ENCODE measurements at places on chromosomes 5 and 9. TPM values are rescaled to one million over a fixed set of nuclear protein-coding genes. Genes with fewer than 3 reads are reported as not detected.

Gene CARTPT
- not detected for polyA plus RNA-seq

Gene IFNA2
- not detected for polyA plus RNA-seq

Gene KCNT1
- polyA plus RNA-seq = 0.20 TPM

Gene PRR7
- 27.1 TPM for polyA plus RNA-seq

Gene PTTG1
- 69.8 TPM for polyA plus RNA-seq

Gene IFNB1
- polyA plus RNA-seq = not detected

Gene HBEGF
- 5.1 TPM for polyA plus RNA-seq

Gene GDNF
- not detected for polyA plus RNA-seq

Gene ATP10B
- not detected for polyA plus RNA-seq

Gene SPATA31E1
- polyA plus RNA-seq = not detected

Gene UGT3A2
- polyA plus RNA-seq = 2.6 TPM

Gene PFN3
- not detected for polyA plus RNA-seq

Gene WDR38
- not detected for polyA plus RNA-seq

Gene BSPRY
- polyA plus RNA-seq = 2.1 TPM

Gene CNTNAP3
- polyA plus RNA-seq = 1.1 TPM

Gene AOPEP
- polyA plus RNA-seq = 55.9 TPM

Gene PLAC8L1
- polyA plus RNA-seq = 1.1 TPM

Gene ECPAS
- 29.4 TPM for polyA plus RNA-seq

Gene LCN9
- not detected for polyA plus RNA-seq

Gene PLCXD3
- polyA plus RNA-seq = 7.9 TPM

Gene MAP1B
- polyA plus RNA-seq = 95.6 TPM

Gene ANKS6
- 33.5 TPM for polyA plus RNA-seq

Gene TERT
- not detected for polyA plus RNA-seq

Gene PCDHB16
- polyA plus RNA-seq = 1.6 TPM

Gene GLDC
- polyA plus RNA-seq = 1.5 TPM

Gene CCDC192
- 0.92 TPM for polyA plus RNA-seq

Gene SIT1
- polyA plus RNA-seq = 0.21 TPM

Gene TMEM171
- not detected for polyA plus RNA-seq

Gene SOX30
- not detected for polyA plus RNA-seq

Gene SH3GLB2
- 182 TPM for polyA plus RNA-seq

Gene FBXL7
- polyA plus RNA-seq = 17.4 TPM

Gene OTP
- not detected for polyA plus RNA-seq

Gene PAX5
- 0.14 TPM for polyA plus RNA-seq

Gene SPATA31D4
- polyA plus RNA-seq = not detected

Gene MYO10
- 8.2 TPM for polyA plus RNA-seq

Gene PLPP7
- polyA plus RNA-seq = 42.5 TPM

Gene TBCA
- 287 TPM for polyA plus RNA-seq

Gene MARCHF11
- polyA plus RNA-seq = 6.4 TPM

Gene PCDHGA11
- 0.64 TPM for polyA plus RNA-seq

Gene HTR1A
- not detected for polyA plus RNA-seq

Gene BHMT
- polyA plus RNA-seq = 0.42 TPM

Gene CDC14B
- 49.4 TPM for polyA plus RNA-seq

Gene QRFP
- 0.45 TPM for polyA plus RNA-seq

Gene FOXI1
- not detected for polyA plus RNA-seq

Gene ZNF366
- not detected for polyA plus RNA-seq

Gene UAP1L1
- 9.9 TPM for polyA plus RNA-seq

Gene ENTREP1
- polyA plus RNA-seq = 189 TPM

Gene F2RL2
- 0.32 TPM for polyA plus RNA-seq

Gene CA9
- polyA plus RNA-seq = 4.9 TPM

Gene FLT4
- polyA plus RNA-seq = 3.9 TPM

Gene NUTM2F
- polyA plus RNA-seq = 0.31 TPM

Gene RNF183
- polyA plus RNA-seq = 0.49 TPM

Data from cardiac muscle cell (in vitro differentiated cells and primary cell).